Fibroblast of villous mesenchyme (primary cell): ENCODE measurements at places on chromosomes 16 and 17.

GRCh38 chr17:9002606-9003354, 18.5 kb upstream of the NTN1 start:
- DNase-seq, result no peak

DNA sequence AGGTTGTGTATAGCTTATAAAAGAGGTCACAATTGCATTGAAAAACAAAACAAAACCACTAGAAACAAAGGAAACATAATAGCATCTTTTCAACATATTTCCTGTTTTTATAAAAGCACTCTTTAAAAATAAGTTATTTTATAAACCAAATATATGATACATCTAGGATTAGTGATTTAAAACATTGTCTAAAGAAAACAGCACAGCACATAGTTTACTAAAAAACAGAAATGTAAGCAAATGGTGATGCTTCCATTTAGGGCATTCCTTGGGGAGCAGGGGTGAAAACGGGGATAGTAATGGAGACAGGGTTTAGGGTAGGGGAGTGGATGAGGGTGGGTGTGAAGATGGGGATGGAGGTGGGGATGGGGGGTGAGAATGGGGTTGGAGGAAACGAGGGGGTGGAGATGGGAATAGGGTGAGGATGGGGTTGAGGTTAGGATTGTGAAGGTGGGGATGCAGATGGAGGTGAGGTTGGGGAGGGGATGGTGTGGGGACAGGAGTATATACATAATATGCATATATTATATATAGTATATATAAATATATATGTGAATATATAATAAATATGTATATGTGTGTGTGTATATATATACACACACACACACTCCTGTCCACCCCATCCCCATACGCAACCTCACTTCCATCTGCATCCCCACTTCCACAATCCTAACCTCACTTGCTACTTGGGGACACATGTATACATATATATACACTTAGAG, 1519.5 kb downstream of the CDH11 start:
- no peak for DNase-seq

DNA sequence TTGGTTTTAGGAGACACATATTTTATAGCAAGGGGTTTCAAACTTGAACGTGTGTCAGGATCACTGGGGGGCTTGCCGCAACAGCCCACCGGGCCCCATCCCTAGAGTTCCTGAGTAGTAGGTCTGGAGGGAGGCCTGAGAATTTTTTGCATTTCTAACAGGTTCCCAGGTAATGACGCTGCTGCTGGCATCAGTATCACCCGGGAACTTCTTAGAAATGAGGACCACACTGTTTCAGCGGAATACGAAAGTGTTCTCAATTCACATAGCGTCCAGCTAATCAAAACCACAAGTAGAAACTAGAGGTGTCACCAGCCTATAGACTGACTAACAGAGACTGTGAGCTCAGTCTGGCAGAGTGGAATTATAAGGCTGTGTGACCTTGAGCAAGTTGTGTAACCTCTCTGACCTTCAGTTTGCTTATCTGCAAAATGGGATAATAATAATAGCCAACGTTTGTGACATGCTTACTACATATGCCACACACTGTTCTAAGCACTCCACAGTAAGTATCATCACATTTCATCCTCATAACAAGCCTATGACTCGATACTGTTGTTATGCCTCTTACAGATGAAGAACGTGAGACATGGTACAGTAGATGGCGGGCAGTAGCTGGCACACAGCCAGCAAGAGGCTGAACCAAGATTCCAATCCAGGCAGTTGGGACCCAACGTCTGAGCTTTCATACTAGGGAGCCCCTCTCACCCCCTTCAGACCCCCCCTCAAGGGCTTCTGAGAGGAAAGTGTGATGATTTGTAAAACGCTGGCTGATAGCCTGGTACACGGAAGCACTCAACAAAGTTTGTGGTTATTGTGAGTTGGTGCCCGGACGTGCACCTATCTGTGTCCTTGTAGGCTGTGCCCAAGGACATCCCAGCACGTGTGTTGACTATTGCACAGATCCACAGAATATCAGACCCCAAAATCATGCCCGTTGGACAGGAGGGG, 4.6 kb upstream of the ICAM2 start:
- no peak for DNase-seq

GRCh38 chr17:75459590-75460267, 3.3 kb downstream of the TMEM94 start:
- DNase-seq, result peak; percentile 58

DNA sequence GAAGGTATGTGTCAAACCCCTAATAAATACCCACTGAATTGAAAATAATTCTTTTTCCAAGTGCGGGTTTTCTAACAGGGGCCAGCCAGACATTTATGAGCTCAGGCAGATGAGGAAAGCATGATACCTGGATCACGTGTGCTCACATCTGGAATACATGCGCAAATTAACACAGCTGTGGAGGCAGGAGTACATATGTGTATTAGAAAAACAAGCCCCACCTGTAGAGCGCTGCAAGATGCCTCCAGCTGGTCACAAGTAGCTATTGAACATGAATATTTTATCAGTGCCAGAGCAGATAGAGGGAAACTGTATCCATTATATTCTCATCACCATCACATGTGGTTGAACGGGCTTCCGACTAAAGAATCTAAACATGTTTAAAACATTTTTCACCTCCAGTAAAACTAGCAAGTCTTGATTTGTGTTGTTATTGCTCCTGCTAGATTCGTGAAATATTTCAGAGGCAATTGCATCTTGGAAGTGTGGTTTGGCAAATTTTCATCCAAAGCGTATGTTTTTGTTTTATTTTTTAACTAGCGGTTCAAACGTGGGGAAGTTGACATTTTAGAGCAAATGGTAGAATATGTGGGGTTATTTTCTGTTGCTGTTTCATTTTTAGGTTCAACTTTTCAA, 482.8 kb downstream of the CDH13 start:
- DNase-seq, result peak; percentile 73

DNA sequence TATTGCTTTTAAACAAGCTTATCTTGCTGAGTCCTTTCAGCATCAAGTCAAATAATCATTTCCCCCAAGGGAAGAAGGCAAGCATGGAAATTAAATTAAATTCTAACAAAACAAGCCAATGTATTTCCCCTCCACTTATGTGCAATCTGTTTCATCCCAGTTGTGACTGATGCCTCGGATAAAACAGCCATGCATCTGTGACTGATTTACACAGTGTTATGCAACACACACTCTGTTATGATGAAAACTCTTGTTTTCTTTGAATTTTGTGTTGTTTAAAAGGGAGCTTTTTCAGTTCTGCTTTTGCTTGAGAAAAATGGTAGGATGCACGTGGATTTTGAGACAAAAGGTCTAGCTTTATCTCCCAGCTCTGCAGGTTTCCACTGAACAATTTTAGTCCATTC, 32.6 kb downstream of the TMEM100 start:
- DNase-seq, result peak; percentile 31

DNA sequence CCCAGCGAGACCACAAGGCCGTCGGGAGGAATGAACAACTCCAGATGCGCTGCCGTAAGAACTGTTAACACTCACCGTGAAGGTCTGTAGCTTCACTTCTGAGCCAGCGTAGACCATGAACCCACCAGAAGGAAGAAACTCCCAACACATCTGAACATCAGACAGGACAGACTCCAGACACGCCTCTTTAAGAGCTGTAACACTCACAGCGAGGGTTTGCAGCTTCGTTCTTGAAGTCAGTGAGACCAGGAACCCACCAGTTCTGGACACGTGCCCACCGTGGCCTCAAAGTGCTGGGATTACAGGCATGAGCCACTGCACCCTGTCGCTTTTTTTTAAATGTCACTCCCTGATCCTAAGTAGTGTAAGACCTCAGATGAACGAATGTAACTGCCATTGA, 17.3 kb downstream of the KPNA2 start:
- DNase-seq, result no peak

DNA sequence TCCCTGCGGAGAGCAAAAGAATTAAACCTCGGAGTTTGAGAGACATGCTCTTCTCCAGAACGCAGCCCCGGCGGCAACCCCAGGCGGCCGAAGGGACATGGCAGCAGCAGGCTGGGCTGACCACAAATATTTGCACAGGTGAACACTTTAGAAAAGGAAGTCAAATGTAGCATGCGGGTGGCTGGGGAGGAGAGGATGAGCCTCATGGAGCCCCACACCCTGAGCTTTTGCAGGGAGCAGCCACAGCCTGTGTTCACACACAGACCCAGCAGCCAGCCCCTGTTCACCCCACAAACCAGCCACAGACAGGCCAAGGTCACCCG, 17.8 kb downstream of the HS3ST6 start:
- DNase-seq, result no peak
